ENCODE measurements at places on chromosomes 2 and 18. TPM values are rescaled to one million over a fixed set of nuclear protein-coding genes. Genes with fewer than 3 reads are reported as not detected.

ANKZF1 gene
- total RNA-seq = 64.4 TPM

NETO1 gene
- total RNA-seq = not detected

POTEC gene
- not detected for total RNA-seq

SERPINB11 gene
- 37.8 TPM for total RNA-seq

CFC1 gene
- total RNA-seq = 6.6 TPM

HDLBP gene
- total RNA-seq = 612 TPM

VWC2L gene
- not detected for total RNA-seq

SCN7A gene
- 6.3 TPM for total RNA-seq

SERPINB12 gene
- not detected for total RNA-seq

IFIH1 gene
- 14.7 TPM for total RNA-seq

ANKRD30B gene
- not detected for total RNA-seq

GAREM1 gene
- 14.9 TPM for total RNA-seq

ARHGEF33 gene
- total RNA-seq = 0.96 TPM

FIGN gene
- total RNA-seq = 3.6 TPM

CD28 gene
- 0.51 TPM for total RNA-seq

Data from prostate gland (tissue), 2 donors.